Myocyte (in vitro differentiated cells): ENCODE measurements at places on chromosomes 7 and 10.
A peak's percentile ranks its signal among the peaks of the same experiment; 100 is the strongest.

DNA sequence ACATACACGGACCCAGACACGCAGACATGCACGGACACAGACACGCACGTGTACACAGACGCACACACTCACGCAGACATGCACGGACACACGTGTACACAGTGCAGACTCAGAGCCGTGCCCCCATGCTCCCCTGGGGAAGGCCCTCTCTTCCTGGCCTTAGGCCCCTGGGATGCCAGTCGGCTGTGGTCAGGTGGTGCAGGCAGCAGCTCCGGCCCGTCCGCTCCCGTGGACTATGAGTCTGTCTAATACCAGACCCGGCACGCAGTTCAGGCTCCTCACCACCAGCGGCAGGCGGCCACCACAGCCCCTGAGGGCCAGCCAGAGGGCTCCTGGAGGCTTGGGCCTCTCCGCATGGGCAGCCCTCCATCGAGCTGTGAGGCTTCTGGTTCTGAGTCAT lies 52.0 kb upstream of the NKX6-2 start:
- no peak for DNase-seq

GRCh38 chr10:85612378-85612775 lies 754.2 kb downstream of the GRID1 start:
- DNase-seq: no peak

DNA sequence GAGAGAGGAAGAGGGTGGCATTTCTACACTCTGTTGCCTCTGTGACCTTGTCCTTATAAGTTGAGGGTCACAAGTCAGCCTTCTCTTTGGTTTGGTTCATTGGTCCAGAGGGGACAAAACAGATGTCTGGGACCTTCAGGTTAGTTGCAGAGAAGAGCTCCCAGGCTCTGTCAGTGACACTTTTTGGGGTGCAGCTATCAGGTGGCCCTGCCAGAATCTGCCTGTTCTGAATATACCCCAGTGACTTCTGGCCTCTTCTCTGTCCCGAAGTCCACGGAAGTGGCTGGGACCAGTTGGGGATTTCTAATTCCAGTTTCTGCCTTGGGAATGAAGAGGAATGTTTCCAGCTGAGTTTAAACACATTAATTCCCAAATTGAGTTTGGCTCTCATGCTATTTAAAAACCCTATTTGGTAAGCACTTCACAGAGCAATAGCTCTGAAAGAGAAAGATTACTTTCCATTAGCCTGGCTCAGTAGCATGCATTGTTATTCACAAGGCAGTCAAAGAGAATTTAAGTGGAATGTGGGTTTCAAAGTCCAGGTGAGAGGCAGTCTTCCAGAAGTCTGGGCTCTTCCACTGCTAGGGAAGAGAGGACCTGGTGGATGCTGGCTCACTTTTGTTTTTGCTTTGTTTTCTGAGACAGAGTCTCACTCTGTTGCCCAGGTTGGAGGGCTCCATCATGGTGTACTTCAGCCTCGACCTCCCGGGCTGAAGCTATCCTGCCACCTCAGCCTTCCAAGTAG lies 237.8 kb upstream of the GALNT17 start:
- DNase-seq: no peak

DNA sequence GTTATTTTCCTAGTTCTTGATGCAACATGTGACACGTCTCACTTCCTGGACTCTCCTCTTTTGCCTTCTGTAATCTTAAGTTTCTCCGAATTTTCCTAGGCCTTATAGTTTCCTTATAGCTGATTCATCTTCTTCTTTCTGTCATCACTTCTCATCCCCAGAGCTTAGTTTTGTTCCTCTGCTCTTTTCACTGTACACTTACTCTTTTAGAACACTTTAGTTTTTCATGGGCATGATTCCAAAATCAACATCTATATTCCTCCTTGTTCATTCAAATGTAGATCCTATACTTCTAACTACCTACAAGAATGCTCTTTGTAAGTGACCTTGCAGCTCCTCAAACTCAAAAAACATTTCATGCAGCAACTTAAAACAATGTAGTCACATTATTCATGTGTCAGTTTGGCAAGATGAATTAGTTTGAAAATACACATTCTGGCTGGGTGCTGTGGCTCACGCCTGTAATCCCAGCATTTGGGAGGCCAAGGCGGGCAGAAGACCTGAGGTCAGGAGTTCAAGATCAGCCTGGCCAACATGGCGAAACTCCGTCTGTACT lies 13.1 kb upstream of the SLC26A3 start:
- DNase-seq: no peak

GRCh38 chr7:22291977-22292376 lies 65.0 kb downstream of the RAPGEF5 start:
- DNase-seq: no peak

- DNase-seq: no peak
Measured at GRCh38 chr10:97207131-97207530, 21.4 kb upstream of the SLIT1 start.

GRCh38 chr10:33612551-33612950 lies 278.1 kb upstream of the NRP1 start:
- DNase-seq: peak; percentile 47

DNA sequence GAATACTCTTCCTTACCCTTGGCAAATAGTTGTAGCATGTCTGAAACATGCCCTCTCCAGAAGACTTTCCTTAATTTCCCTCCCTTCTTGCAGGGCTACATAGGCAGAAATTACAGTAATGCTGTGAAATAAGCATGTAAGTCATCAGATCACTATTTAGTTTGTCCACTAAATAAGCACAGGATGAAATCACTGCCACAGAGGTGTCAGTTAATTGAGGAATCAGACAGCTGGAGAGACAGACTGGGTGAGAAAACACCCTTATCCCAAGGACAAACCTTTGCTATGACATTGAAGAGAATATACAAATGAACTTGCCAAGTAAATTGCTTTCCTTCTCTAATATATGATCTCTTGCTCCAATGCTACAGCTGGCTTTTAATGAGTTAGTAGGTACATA lies 129.3 kb downstream of the CHRM2 start:
- DNase-seq: peak; percentile 95

DNA sequence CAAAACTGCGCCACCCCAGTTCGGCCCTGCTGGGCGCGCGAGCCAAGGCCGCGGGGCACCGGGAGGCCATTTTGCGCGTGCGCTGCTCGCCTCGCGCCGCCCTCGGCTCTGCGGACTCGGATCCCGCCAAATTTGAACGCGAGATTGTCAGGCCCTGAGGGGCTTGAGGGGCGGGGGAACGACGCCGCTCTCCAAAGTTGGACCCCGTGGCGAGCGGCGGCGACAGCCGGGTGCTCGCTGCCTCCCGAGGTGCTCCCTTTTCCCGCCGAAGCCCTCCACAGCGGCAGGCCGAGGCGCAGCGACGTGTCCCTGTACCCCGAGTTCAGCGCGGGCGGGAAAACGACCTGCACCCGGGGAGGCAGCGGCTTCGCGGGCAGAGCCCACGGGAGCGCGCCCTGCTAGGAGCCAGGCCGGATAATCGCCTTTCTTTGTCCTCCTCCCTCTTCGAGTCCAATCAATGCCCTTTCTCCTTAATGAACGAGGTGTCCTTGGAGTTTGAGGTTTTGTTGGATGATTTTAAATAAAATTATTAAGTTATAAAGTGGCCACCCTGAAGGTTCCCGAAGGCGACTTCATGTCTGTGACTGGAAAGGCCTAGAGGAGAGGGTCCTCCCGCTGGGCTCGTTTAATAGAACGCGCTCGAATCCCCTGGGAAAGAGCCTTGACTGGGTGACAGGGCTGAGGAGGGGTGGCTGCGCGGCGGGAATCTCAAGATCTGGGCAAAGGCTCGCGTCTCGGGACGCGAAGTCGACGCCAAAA lies 10.7 kb upstream of the SPAG6 start:
- no peak for DNase-seq

DNA sequence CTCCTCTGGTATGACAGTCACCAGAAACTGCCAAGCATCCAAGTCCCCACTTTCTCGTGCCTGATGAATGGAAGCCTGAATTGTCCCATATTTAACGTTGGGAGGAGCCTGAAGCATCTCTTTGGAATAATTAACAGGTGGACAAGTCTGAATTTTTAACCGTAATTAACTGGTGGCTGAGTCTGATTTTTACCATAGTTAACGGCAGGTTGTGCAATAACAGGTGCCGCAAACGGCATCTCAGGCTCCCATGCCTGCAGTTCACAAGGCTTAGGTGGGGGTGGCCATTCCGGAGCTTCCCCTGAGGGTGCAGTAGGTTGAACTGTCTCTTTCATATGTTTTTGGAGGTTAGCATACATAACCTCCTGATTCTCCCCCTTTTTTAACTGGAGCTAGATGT lies 2.0 kb upstream of the GIMAP4 start:
- no peak for DNase-seq

DNA sequence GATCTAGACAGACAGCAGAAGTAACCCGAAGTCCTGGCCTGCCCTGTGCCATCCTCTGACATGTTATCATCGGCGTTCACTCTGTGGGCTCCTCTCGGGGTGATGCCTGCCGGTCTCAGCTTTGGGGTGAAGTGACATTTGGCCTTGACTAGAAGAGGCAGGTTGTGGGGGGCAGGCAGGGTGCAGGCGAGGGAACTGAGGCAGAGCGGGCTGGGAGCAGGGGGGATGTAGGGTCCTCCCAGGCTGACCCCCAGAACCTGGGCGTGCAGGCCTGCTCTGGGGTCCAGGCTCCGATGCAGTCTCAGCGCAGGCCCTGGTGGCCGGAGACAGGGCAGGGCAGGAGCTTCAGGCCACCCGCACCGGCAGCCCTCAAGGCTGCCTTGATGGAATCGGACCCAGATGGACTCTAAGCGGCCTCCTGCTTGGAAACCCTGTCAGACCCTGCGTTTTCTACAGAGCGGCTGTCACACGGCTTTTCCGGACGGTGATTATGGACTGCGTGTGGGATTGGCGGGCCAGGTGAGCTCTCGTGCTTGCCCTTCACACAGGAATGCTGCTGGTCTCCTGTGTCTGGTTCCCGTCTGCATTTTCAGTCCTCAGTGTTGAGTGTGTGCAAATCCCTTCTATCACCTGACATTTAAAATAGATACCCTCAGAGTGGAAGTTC lies 842 bp upstream of the JAKMIP3 start:
- DNase-seq: no peak

GRCh38 chr10:86100581-86101061 lies 266.0 kb downstream of the GRID1 start:
- no peak for DNase-seq

- DNase-seq: no peak
Measured at GRCh38 chr7:46948716-46949115, 633.2 kb downstream of the TNS3 start.

- DNase-seq: no peak
Measured at GRCh38 chr10:21976739-21977138, 26.8 kb downstream of the DNAJC1 start.

DNA sequence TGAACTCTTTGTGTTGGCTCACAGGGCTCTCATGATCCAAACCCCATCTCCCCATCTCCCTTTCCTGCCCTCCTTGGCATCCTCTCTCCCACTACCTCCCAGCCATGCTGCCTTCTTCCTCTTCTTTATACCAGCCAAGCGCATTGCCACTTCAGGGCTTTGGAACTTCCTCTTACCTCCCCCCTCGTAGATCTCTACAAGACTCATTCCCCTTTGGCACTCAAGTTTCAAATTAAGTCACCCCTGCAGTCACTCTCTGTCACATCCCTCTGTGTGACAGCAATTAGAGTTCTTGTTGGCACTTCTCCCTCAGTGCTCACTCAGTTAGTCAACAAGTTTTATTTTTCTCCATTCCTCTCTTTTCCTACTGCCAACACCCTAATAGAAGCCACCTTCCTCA lies 20.8 kb upstream of the NRP1 start:
- DNase-seq: no peak

DNA sequence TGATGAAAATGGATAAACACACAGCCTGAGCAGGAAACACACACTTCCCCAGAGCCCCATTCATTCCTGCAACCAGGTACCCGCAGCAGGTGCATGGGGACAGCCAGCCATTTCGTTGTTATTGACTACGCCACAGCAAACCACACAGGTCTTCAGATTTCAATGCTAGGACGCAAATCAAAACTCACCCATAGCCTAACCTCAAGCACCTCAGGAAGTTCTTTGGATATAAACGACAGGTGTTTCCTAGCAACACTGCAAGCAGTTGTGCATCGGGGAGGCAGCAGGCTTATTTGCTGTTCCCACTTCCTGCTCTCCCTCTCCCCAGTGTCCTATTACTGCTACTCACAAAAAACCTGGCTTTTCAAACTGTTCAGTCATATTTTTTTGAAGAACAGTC lies 176.5 kb upstream of the FRMD4A start:
- peak; percentile 42 for DNase-seq

GRCh38 chr10:71982269-71983178 lies 18.3 kb downstream of the CHST3 start:
- DNase-seq: peak; percentile 22

DNA sequence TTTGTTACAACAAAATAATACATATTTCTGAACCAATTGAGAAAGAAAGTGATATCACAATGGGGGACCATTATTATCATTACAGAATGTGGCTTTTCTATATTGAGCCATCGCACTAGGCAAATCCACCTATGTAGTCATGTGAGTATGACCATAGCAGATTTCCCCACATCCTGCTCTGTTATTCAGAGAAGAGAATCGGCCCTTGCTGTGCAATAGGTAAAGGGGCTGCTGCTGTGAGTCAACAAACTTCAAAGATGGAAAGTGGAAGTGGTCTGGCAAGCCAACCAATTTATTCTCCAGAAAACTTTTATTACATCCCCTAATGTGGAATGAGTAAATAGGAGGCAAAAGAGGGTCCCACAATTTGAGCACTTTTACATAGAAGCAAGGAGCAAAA lies 573.4 kb downstream of the ETV1 start:
- DNase-seq: no peak

DNA sequence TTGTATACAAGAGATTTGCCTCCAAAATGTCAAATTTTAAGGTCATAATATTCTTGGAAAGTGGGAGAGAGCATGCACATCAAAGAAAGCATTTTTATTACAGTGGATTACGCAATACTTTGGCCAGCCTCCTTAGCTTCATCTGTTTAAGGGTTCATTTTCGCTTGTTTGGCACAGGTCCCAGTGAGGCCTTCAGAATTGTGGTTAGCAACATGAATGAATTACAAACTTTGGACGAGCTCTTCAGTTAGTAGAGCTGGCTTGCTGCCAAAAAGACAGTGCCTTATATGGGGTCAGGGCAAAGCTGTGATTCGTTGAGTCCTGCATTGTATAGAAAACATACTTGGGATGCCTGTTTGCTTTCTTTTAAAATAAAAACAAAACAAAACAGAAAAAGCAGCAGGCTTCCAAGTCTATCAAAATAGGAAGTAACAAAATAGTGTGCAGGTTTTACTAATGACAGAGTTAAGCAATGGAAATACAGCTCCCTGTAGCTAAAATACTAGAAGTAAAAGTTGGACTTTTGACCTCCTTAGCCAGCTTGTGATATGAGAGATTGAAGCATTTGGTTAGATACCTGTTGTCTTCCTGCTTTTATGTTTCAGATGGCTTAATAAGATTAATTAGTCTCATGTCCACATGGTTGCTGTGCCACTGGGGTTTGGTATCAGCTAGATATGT lies 190.8 kb downstream of the MLLT10 start:
- DNase-seq: peak; percentile 99

- no peak for DNase-seq
Measured at GRCh38 chr7:95672434-95672833, 76.1 kb upstream of the PDK4 start.

DNA sequence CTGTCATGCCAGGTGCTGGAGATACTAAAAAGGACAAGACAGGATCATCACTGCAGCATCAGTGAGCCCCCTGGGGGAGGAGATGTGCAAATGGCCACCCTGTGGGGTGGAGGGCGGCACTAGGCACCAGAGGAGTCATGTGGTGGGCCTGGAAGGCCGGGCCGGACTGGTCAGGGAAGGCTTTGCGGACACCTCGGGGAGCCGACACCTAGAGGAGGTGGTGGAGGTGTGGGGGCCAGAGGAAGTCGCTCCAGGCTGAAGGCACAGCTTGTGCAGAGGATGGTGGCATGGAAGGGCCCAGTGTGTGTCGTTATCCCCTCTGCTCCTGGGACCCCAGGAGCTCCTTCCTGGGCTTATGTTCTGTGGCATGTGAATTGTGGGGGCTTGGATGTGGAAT lies 437.7 kb downstream of the RPS24 start:
- no peak for DNase-seq

- DNase-seq: no peak
Measured at GRCh38 chr10:88119160-88119559, 255.7 kb downstream of the PTEN start.
